ENCODE measurements at places on chromosomes 6 and 20.
A peak's percentile ranks its signal among the peaks of the same experiment; 100 is the strongest.

- DNase-seq = peak; percentile 80
Measured at GRCh38 chr6:169831450-169832246, 80.2 kb downstream of the ERMARD start.

GRCh38 chr20:54995011-54995410 lies 519.6 kb downstream of the DOK5 start:
- no peak for DNase-seq

DNA sequence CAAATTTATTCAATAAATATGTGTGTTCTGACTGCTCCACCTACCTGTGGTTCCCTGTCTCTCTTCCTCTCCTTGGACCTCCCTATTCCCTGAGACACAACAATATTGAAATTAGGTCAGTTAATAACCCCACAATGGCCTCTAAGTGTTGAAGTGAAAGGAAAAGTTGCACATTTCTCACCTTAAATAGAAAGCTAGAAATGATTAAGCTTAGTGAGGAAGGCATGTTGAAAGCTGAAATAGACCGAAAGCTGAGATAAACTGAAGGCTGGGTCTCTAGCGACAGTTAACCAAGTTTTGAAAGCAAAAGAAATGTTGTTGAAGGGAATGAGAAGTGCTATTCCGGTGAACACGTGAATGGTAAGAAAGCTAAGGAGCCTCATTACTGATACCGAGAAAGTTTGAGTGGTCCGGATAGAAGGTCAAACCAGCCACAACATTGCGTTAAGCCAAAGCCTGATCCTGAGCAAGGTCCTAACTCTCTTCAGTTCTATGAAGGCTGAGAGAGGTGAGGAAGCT lies 34.1 kb downstream of the UST start:
- DNase-seq = no peak

- DNase-seq = peak; percentile 67
Measured at GRCh38 chr6:34657307-34657978, 39.1 kb downstream of the ILRUN start.

GRCh38 chr20:57662456-57663240 lies 42.4 kb upstream of the ZBP1 start:
- no peak for DNase-seq

DNA sequence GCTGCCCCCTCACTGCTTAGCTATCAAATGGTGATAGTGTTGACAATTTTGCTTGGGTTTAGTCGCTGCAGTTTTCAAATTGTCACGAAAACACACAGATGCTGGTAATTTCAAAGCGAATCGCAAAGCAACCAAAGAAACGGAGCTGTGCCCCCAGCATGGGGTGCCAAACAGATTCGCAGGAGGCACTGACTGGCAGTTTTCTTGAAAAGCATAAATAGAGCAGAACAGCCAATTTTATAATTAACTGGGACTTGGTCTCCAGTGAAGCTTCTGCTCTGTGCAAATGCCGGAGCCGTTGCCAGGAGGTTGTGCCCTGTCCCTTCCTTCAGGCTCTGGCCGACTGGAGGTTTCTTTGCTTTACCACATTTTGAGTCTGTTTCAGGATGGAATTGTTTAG lies 18.8 kb downstream of the ARHGAP40 start:
- no peak for DNase-seq

DNA sequence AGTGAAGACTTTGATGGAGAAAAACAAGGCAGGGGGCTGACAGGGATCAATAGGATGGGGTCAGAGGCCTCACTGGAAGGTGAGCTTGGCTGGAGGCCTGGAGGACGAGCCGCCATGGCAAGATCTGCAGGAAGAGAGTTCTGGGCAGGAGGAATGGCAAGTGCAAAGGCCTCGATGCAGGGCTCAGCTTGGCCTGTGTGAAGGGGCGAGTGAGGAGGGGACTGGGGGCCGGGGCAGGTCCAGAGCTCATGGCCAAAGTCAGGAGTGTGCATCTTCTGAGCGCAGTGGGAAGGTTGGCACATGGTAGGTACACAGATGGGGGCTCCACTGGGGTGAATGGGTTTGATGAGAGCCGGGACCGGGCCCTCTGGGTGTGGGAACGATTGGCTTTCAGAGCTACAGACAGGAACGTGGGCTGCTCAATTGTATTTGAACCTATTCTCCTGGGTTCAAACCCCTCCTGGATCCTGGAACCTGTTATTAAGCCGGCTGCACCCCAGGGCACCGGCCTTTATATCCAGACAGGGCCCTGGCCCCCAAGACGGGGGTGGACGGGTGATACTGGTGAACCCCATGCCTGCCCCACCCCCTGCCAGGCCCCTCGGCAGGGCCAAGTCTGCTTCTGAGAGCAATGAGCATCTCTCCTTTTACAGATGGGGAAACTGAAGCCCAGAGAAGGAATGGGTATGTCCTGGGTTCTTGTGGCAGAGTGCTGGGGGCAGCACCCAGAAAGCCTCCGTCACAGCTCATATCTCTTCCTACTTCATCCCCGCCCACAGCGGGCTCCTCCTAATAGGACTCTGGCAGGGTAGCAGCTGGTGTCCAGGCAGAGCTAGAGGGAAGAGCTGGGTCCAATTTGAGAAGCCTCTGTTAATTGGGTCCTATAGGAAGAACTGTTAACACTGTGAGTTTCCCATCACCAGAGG lies 106.1 kb downstream of the CEBPB start:
- DNase-seq = no peak

- DNase-seq = peak; percentile 50
Measured at GRCh38 chr6:95431637-95432228, 145.6 kb upstream of the MANEA start.

DNA sequence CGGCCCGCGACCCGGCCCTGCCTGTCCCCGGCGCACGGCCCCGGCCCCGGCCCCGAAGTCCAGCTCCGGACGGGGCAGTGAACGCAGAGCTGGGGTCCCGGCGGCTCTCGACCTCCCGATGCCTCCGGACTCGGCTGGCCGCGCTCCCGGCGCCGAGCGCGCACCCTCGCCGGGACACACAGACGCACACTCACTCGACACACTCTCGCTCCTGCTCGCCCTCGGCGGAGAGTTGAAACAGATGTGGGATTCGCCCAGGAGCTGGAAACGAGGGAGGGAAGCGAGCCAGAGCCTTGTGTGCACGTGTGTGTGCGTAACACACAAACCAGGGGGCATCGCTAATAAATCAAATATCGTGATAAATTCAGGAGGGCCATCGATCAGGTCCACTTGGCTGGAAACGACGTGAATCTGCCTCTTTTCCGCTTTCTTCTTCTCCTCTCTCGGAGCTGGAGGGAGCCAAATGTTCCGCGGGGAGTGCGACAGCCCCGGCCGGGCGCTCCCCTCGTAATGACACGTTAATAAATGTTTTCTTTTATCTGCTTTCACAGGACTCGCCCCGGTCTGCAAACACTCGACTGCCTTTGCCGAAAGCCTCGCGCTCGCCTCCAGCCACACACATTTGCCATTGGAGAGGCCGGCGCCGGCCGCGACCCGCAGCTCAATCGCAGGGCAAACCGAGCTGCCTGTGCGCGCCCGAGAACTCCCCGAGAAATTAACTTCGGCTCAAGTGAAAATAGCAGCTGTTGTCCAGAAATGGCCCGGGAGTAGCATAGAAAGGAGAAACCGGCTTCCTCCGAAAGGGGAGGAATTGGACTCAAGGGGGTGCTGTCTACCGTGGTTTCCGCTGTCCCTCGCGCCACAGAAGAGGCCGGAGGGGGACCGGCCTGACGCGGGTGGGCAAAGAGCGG lies 828 bp upstream of the SULF2 start:
- peak; percentile 83 for DNase-seq

- no peak for DNase-seq
Measured at GRCh38 chr6:146574211-146574610, 24.6 kb upstream of the ADGB start.

- DNase-seq = no peak
Measured at GRCh38 chr6:31125586-31126363, 5.5 kb upstream of the CDSN start.

DNA sequence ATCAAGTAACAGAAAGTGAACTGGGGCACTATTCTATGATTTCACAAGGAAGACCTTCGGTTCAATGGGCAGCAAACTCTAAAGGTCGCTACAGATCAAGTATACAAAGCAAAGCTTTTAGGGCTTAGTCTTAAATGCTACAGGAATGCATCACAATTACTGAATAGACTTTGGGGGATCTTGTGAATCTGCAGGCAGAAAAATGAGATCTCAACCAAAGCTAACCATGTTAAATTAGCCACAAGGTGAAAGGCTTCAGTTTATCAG lies 98.0 kb upstream of the TMEM30A start:
- DNase-seq = no peak

DNA sequence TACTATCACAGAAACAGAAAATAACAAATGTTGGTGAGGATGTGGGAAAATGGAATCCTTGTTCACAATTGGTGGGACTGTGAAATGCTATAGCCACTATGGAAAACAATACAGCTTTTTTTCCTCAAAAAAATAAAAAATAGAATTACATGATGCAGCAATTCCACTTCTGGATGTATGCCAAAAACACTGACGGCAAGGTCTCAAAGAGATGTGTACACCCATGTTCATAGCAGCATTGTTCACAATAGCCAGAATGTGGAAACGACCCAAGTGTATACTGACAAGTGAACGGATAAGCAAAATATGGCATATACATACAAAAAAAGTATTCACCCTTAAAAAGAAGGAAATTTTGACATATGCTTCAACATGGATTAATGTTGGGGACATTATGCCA lies 213.4 kb downstream of the KHDC1L start:
- DNase-seq = no peak

DNA sequence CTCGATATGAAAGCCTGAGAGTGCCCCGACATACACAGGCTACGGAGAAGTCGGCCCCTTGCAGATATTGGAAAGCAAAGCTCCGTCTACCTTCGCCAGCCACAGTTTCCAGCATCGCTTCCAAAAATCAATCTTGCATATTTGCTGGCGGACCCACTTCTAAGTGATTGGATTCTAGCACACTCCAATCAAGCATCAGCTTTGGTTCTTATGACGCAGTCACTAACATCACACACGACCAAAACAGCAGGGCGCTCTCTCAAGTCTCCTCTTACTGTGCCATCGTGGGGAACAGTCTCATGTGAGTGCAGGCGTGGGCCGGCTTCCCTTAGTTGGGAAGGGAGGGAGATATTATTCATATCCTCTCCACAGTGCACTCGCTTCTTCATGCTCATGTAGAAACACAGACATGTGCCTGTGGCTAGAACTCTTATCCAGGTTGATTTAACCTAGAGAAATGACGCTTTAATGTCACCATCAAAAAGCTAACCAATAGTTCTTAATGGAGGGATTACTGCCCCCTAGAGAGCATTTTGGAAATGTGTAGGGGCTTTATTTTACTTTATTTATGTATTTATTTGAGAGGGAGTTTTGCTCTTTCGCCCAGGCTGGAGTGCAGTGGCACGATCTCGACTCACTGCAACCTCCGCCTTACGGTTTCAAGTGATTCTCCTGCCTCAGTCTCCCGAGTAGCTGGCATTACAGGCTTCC lies 229.8 kb downstream of the SOD2 start:
- DNase-seq = peak; percentile 2

- DNase-seq = no peak
Measured at GRCh38 chr6:163897030-163897429, 482.5 kb downstream of the QKI start.

- DNase-seq = no peak
Measured at GRCh38 chr20:62117658-62118057, 4.6 kb upstream of the LSM14B start.

DNA sequence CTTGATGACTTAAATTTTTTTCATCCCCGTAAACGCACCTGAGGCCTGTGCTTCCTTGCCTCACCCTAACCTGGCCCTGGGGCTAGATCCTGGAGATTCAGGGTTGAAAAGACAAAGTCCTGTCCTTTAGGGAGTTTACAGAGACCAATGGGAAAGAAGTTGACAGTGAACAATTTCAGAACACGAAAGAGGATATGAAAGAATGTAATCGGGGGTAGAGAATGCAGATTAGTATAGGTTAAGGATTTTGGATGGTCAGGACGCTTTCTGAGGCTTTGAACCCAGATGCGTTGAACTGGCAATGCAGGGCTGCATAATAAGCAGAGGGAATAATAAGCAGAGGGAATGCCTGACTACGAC lies 1.7 kb upstream of the FBXO5 start:
- DNase-seq = no peak

DNA sequence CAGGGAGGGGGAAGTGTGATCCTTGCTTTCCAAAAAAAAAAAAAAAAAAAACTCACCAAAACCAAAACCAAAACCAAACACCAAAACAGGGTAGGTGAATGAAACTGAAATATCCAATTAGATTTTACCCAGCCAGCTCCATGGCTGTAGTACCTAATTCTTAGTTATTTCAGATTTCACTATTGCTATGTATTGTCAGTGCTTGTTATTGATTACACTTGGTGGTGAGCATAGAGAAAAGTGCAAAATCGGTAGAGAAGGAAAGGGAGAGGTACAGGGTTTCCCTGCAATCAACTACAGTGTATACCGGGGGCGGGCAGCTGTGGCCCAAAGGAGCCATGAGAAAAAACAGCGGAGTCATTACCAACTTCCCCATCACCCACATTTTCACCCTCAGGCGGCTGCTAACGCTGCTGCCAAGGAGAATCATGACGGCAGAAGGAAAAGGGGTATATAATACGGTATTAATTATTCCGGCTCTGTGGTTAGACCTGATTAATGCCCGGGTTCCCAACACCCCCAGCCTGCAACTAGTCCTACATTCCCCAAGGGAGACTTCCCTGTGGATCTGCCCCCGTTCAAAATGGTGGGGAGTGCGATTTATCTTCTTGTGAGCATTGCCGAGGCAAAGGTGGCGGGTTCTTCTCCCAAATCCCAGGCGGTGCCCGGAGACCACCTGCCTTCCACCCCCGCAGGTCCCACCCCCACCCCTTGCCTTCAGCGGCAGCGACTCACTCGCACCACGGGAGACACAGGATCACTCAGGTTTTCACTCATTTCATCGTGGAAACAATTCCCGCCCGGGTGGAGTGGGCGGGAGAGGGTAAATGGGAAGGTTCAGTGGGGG lies at the start of gene C6orf62:
Gene C6orf62, minus strand, starts transcription at position 30 of the 847 bp plus-strand sequence. CDS start 486 bp downstream, outside the sequence.
- peak; percentile 83 for DNase-seq

- DNase-seq = no peak
Measured at GRCh38 chr6:125392682-125393081, 90.9 kb upstream of the HDDC2 start.

- DNase-seq = no peak
Measured at GRCh38 chr6:54204921-54205591, 93.8 kb downstream of the MLIP start.

DNA sequence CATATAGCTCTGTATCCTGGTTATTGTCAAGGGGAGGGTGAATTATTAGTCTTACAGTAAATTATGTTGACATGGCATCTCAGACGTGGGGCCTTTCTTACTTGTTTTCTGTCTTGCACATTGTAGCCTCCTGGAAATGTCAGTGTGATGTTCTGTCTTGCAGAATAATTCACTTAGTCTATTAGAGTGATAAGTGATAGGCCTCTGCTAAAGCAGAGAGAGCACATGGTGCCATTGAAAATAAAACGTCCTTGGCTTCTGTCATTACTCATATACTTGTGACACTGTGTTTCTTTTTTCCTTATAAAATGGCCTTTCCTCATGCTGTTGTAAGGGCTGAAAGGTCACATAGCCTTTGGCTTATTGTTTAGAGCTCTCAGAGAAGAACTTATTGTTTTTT lies 531.0 kb downstream of the EPM2A start:
- no peak for DNase-seq
